ENCODE measurements at places on chromosomes 7 and 10.

GRCh38 chr10:72001033-72001395 lies 36.8 kb downstream of the CHST3 start:
- DNase-seq = no peak

GRCh38 chr10:49106451-49106850 lies 8.9 kb downstream of the VSTM4 start:
- no peak for DNase-seq

DNA sequence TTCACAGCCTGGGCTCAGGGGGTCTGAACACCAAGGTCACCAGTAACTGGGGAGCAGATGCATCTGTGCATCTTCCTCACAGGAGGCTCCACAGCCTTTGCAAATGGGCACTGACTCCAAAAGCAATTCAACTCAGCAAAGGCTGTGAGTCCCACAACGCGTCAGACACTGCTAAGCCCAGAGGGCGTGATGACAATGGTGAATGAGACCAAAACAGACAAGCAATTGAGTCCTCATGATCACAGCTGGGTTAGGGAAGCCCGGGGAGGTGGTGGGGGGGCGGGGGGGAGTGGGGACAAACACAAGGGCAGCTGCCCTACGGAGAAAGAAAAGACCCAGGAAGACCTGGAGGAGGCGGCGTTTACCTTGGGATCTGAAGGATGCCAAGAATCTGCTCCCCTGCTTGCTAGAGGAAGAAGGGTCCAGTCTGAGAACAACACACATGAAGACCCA lies 61.6 kb upstream of the RNF32 start:
- DNase-seq = no peak

DNA sequence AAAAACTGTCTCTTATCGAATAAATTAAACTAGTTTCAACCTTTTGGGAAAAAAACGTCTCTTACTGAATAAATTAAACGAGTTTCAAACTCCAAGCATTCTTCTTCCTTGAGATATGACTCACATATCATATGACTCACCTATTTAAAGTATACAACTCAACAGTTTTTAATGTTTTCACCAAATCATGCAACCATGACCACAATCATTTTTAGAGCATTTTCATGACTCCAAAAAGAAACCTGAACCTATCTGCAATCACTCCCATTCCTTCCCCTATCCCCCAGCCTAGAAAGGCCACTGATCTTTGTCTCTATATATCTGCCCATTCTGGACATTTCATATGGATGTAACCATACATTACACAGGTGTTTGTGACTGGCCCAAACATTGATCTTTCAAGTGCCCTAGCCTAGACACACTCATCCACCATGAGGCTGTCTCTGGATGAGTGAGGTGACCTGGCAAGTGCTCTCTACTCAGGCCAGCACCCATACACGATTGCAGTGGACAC lies 115.3 kb downstream of the PIP4K2A start:
- DNase-seq = no peak

DNA sequence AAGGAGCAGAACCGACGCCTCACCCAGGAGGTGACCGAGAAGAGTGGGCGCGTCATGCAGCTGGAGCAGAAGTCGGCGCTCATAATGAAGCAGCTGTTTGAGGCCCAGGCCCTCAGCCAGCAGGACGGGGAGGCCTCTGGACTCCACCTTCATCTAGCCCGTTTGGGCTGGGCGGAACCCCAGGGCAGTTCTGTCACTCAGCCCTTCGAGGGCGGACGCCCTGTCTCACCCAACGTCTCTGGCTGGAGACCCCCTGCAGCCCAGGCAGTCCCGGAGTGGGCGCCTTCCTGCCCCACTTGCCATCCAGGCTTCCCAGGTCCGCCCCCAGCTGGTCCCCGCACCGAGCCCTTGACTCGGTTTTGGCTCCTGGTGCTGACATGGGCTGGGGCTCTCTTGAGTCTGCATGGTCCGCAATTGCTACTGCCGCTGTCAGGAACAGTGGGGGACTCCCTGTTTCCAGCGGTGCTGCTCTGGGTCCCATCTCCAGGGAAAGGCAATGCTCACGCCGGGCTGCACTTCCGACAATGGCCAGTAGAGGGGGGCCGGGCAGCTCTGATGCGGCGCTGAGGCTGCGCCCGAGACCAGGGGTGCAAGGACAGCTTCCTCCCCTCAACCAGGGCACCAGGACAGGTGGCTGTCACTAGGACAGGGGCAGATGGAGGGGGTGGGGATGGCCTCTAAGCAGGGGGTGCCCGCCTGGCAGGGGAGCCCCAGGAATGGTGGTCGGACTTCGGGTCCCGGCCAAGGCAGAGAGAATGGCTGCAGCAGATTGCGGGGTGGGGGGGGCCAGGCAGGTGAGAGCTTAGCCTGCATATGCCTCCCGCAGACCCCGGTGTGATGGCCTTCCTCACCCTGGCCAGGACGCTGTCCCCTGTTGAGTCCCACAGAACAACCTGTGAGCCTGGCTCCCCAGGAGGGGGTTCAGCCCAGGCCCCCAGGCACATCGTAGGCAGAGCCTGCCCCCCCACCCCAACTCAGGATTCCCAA lies 71.2 kb upstream of the KCTD7 start:
- DNase-seq = no peak

Measured in non-pigmented ciliary epithelial cell (primary cell).